NAMALWA (cell line): ENCODE measurements at places on chromosomes 6 and 20.

DNA sequence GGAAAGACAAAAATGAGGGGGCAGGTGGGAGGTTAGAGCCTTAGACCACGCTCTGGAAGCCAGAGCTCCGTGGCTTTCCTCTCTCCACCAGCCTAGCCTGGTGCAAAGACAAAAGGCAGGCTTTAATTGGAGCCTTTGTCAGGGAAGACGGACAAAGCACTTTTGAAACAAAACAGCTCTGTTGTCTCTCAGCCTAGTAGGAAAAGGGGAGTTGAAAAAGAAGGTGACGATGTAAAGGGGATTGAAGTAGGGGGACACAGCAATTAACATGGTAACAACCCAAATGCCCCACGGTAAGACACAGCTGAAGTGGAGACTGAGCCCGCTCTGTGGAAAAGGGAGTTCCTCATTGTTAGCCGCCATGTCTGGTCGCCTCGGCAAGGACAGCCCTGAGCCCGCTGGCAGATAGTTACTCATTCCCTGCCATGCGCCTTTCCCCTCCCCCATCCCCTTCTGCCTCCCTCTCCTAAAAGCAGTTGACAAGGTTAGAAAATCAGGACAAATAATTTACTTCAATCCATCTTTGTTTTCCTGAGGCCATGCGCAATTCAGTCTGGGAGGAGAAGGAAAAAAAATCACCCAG is 93.0 kb downstream of the TCP11 start:
- DNase-seq = no peak

- no peak for DNase-seq
These were observed 4.3 kb downstream of the CEBPB start for GRCh38 chr20:50194831-50195523.

DNA sequence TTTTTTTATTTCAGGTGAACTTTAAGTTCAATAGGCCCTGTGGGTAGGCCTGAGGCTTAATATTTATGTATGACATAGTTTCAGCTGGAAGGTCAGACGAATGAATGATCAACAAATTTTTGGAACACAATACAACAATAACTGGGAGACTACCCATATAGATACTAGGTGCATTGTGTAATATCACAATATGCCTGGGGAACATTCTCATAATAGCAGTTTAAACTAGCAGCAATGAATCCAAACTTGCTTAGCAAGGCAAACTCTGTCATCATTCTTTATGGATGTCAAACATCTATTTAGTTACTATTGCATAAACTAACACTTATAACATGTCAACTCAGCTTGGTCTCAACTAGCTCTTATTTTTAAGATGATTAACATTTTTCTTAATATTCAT is 49.3 kb downstream of the ELOVL4 start:
- DNase-seq = no peak

- DNase-seq = no peak
These were observed 79.1 kb downstream of the OGFRL1 start for GRCh38 chr6:71367756-71368155.

GRCh38 chr6:146857980-146858347 is 259.2 kb downstream of the ADGB start:
- no peak for DNase-seq

DNA sequence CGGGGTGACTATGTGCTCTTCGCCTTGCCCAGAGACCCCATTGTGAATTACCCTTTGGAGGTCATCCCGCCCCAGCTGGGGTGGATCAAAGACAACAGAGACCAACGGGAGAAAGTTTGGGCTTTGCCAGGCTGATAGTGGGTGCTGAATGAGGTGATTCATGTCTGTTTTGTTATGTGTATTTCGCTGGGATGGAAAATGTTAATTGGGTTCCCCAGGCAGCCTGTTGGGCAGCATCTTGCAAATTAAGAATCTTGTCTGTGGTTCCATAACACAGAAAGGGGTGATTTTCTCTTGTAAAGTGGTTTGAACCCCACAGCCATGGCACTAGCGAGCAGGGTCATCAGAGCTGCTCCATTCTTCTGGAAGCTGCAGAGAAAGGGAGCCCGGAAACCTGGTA is 63.1 kb upstream of the UNC93A start:
- DNase-seq = no peak
